Hematopoietic multipotent progenitor cell treated with erythropoietin and hydrocortisone succinate and interleukin-3 and kit ligand, for 6 days (in vitro differentiated cells): ENCODE measurements at places on chromosomes 2 and 18.

- DNase-seq = peak; percentile 59
These were observed 59.1 kb upstream of the PGAP1 start for GRCh38 chr2:196985511-196986183.

GRCh38 chr2:68734688-68735525 is at the start of gene ARHGAP25:
ARHGAP25 (plus strand) TSS chr2:68734811; CDS start chr2:68735200, 389 bp downstream.
- peak; percentile 66 for DNase-seq

- DNase-seq = no peak
These were observed 2.1 kb upstream of the FBLN7 start for GRCh38 chr2:112136096-112136495.

GRCh38 chr2:222572751-222573174 is 83.1 kb downstream of the FARSB start:
- peak; percentile 85 for DNase-seq

- DNase-seq = no peak
These were observed 567.2 kb downstream of the SATB2 start for GRCh38 chr2:198890490-198890889.

DNA sequence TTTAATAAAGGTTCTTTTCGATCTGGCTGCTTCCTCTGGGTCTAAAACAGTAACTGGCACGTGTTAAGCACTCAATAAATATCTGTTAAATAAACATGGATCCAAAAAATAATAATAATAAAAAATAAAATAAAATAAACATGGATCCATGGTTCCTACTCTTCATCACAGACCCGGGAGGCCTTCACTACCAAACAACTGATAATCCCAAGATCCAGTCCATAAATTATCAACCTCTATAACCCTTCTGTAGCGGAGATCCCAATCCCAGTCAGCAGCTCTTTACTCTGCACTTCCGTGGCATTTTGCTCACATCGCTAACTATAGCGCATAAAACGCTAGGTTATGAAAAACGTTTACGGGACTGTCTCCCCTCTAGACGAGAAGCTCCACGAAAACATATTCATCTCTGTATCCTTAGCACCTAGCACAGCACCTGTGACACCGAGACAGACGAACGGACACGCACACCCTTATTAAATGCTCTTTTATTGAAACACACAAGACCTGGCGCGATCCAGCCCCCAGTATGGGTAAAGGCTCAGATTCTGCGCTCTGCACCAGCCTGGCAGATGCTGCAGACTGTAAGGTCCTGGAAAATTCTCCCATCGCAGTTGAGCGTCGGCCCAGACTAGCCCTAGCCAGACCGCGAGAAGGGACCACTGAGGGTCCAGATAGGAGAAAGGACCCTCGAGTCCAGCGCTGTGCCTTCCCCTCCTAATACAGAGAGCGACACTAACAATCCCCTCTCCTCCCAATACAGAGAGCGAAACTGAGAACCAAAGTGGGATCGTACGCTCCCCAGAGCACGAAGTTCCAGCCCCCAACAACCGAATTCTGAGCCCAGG is 770 bp downstream of the NBAS start:
- peak; percentile 65 for DNase-seq

DNA sequence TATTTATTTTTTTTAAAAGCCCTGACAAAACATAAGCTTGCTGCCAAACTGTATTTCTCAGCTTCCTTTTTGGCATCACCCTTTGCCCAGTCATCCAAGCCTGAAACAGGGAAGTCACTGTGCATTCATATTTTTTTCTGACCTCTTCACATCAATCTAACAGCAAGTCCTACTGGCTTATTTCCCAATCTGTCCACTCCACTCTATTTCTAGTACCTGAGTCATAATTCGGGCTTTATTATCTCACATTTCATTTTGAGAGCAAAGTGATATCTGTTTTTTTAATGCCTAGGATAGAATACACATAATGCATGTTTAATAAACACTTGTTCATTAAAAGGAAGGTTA is 5.1 kb downstream of the HNMT start:
- no peak for DNase-seq

GRCh38 chr18:54360406-54360805 is 2.7 kb downstream of the C18orf54 start:
- no peak for DNase-seq

GRCh38 chr2:127410871-127411652 is 7.2 kb upstream of the PROC start:
- no peak for DNase-seq

GRCh38 chr2:82591718-82592117 is 1867.4 kb downstream of the SUCLG1 start:
- no peak for DNase-seq

DNA sequence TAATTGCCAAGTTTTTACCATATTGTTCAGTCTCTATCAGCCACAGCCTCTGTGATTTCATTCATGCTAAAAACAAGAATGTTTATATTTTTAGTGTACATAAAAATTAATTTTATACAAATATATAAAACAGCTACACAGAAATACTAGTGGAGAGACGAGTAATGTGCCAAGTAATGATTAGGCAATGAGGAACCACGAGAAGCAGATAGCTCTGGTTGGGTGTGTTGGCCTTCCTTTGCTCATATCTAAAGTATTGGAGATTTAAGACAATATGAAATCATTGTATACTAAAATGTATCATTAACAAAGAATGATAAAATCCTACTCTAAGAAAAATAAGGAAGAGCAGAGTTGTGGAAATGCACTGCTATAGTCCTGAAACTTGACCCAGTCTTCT is 326.7 kb downstream of the AGAP1 start:
- DNase-seq = peak; percentile 1

GRCh38 chr2:97653473-97653872 is 7.6 kb downstream of the COX5B start:
- DNase-seq = no peak

DNA sequence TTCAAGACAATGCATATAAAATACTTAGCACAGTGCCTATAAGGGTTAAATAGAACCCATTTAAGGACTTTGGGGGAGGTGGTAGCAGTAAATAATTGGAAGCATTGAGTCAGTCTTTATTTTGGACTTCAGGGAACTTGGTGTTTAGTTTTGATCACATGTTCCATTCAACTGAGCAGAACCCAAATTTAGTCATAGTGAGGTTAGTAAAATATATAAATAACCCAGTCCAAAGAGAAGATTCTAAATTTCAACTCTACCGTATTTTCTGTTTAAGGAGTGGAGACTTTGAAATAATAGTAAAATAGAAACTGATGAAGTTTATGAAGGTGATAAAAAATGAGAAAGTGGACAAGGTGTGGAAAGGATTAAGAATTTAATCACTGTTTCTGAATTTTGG is 19.7 kb downstream of the TWSG1 start:
- DNase-seq = no peak

GRCh38 chr18:2121224-2121623 is 450.1 kb downstream of the METTL4 start:
- DNase-seq = no peak

GRCh38 chr2:100819370-100820272 is at the start of gene NPAS2:
NPAS2 (plus strand) TSS chr2:100820139; CDS start chr2:100904755, 84,616 bp downstream.
- peak; percentile 15 for DNase-seq

GRCh38 chr2:140473851-140474250 is 1657.0 kb downstream of the LRP1B start:
- DNase-seq = no peak

GRCh38 chr2:119481501-119482455 is 42.5 kb downstream of the SCTR start:
- DNase-seq = no peak

DNA sequence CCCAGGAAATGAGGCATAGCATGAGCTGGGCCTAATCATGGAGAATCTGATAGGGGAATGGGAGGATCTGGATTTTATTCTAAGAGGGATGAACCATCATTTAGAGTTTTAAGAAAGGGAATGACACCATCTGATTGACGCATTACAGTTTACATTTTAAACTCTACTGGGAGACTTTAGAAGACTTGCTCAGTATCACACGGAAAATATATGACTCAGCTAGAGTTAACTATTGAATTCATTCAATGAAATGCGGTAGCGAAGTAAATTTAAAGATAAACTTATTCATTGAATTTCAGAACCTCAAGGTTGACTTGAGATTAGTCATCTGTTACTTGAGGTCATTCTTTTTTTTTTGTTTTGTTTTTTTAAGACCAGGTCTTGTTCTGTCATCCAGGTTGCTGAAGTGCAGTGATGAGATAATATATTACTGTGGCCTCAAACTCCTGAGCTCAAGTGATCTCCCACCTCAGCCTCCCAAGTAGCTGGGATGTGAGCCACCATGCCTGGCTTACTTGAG is 25.0 kb downstream of the MC4R start:
- no peak for DNase-seq

DNA sequence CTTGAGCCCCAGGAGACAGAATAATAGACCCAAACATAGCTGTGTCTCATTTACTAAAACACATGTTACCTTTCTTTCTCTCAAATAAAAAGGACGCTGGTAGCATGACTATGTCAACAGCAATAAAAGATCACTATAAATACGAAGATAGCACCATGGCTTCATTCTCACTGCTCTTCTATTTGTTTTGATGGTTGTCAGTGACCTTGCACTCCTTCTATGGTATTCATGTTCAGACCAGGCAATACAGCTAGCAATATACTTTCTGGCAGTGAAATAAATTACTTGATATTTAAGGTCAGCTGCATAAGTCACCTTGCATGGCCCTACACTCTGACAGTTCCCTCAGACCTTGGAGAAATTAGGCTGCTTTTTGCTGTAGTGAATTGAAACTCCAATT is 263.2 kb upstream of the CDH7 start:
- no peak for DNase-seq

DNA sequence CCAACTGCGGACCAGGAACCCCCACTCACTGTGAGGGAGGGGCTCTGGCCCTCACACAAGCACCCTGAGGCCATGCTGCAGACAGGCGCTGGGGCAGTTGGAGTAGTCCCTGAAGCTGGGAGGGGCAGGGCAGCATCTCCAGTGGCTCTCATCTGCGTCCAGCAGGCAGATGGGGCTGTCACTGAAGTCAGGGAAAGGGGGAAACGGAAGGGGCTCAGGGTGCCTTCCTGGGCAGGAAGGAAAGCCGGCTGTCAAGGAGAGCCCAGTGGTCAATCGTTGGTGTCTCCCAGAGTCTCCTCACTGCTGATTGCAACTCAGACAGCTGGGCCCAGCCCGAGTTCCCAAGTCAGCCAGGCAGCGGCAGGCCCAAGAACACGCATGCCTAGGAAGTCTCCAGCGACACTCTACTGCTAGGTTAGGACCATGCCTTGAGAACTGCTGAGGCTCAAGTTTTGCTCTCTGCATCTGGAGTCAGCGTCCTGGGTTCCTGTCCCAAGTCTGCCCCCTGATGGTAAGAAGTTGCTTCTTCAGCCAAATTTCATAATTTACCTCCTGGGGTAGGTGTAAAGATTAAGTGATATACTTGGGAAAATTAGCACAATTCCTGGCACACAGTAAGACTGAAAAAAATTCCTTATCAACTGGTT is 27.4 kb upstream of the NMUR1 start:
- peak; percentile 93 for DNase-seq

DNA sequence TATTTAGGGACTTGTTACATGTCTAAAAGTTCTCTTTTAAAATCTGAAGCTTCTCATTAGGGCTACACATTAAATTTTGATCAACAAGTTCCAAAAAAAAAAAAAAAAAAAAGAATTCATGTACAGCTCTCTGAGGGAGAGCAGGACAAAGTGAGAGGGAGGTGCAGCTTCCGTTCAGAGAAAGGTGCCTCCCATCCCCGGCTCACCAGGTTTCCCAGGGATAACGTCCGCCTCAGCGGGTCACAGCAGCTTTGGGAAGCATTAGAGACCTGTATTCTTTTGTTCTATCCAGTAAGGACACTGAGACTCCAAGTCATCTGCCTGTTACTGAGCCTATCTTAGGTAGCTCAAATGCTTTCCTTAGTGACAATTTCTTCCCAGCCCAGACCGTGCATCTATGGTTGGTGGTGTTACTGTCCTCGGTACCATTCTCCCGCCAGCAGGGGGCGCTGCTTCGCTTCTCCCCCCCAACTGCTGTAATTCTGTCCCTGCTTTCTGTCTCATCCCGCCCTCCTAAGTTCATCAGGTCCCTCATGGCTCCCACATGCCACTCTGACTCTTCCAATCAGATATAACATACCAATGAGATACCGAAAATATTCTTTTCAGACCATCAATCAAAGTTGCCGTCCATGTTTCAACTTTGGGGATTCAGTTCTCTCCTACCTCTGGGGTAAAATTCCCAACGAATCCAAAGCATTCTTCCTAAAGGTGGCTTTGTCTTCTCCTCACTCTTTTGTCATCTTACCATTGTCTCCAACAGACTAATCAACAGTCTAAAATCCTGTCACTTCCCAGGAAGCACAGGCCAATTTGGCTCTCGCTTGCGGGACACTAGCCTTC is 466.5 kb downstream of the METTL4 start:
- peak; percentile 69 for DNase-seq

- no peak for DNase-seq
These were observed 221.1 kb upstream of the SMAD2 start for GRCh38 chr18:48151421-48152065.

- DNase-seq = no peak
These were observed 46.9 kb upstream of the UBXN4 start for GRCh38 chr2:135694711-135695110.

DNA sequence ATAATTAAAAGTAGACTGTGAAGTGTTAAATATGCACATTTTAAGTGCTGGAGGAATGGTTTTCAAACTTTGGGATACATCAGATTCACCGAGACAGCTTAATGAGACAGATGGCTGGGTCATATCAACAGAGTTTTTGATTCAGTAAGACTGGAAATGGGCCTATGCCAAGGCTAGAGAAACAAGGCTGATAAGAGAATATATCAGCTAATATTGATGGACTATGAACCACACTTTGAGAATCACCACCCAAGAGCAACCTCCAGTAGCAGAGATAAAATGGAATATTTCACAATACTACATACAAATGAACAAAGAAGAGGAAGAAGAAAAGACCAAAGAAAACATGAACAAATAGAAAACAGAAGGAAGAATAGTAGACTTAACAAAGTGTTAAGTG is 450.2 kb upstream of the KLHL29 start:
- no peak for DNase-seq

- DNase-seq = no peak
These were observed 58.7 kb upstream of the SP3 start for GRCh38 chr2:174023591-174024523.

DNA sequence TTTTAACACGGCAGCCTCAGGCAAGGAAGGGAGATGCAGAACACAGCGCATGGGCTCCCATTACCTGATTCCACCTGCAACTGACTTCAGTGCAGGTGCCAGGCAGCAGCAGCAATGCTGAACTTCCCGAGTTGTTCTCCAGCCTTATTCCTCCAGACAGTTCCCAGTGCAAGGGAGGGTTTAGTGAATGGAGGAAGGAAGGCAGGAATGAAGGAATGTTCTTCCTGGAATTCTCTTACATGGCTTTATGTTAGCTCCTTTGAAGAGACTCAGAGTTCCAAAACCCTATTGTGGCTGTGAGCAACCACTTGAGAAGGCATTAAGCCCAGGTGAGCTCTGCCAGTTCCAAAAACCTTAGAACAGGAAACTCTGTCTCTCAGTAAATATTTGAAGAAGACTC is 45.5 kb downstream of the SERPINB7 start:
- DNase-seq = no peak

GRCh38 chr2:134493797-134494196 is 225.0 kb downstream of the TMEM163 start:
- no peak for DNase-seq

GRCh38 chr18:44871771-44872170 is 191.1 kb downstream of the SETBP1 start:
- DNase-seq = no peak

- peak; percentile 70 for DNase-seq
These were observed 62.2 kb downstream of the SPIRE1 start for GRCh38 chr18:12595571-12596255.

GRCh38 chr18:58177004-58177717 is 133.1 kb downstream of the NEDD4L start:
- DNase-seq = no peak
